GM23338 (cell line): ENCODE measurements at places on chromosomes 16 and 17. TPM values are rescaled to one million over a fixed set of nuclear protein-coding genes. Genes with fewer than 3 reads are reported as not detected.

The ITGAL gene
- total RNA-seq, result 0.07 TPM in 1 of 2 replicates, not detected in the other

- H3K27ac ChIP-seq, result no peak overlapping the region
- no peak for DNase-seq
- H3K4me3 ChIP-seq, result no peak overlapping the region
- no peaks in the 10 kb centered on the region for H3K4me1 ChIP-seq
Observed at GRCh38 chr16:64858076-64858475, 263.8 kb downstream of the CDH11 start.

DNA sequence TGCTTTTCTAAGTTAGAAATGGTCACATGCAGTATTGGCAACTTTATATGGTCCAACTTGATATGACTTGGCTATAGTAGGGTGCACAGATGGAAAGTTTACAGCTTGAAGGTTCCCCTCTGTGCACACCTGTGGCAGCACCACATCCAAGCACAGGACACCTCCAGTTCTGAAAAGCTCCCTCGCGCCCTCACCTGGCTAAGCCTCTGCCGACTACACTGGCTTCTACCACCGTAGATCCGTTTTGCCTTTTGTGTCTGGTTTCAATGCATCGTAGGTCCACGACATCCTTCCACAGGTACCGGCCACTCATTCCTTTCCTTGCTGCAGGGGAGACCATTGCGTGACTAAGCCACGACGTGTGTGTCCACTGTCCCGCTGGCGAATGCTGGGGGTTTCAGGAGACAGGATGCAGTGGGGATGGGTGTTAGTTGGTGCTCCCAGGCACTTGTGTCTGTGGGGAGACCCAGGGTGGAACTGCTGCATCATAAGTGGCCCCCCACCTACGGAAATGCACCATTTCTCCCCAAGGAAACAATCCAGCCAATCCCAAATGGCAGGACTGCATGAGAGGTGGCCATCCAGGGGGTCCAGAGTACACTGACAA, 4.9 kb upstream of the RASD1 start:
- H3K4me1 ChIP-seq, result peaks cover 5% of the 10 kb centered on the region; the same call in 1 of the 2 replicates
- H3K27me3 ChIP-seq, result peaks cover under 1% of the 10 kb centered on the region
- no peaks in the 10 kb centered on the region for H3K36me3 ChIP-seq
- H3K27ac ChIP-seq, result no peak overlapping the region
- no peak for DNase-seq

GRCh38 chr17:15954222-15954621, 9.3 kb downstream of the ADORA2B start:
- no peaks in the 10 kb centered on the region for H3K27me3 ChIP-seq
- peaks cover 7% of the 10 kb centered on the region; the same call in 1 of the 2 replicates for H3K4me1 ChIP-seq
- H3K27ac ChIP-seq, result no peak overlapping the region
- DNase-seq, result no peak
- H3K36me3 ChIP-seq, result no peaks in the 10 kb centered on the region

DNA sequence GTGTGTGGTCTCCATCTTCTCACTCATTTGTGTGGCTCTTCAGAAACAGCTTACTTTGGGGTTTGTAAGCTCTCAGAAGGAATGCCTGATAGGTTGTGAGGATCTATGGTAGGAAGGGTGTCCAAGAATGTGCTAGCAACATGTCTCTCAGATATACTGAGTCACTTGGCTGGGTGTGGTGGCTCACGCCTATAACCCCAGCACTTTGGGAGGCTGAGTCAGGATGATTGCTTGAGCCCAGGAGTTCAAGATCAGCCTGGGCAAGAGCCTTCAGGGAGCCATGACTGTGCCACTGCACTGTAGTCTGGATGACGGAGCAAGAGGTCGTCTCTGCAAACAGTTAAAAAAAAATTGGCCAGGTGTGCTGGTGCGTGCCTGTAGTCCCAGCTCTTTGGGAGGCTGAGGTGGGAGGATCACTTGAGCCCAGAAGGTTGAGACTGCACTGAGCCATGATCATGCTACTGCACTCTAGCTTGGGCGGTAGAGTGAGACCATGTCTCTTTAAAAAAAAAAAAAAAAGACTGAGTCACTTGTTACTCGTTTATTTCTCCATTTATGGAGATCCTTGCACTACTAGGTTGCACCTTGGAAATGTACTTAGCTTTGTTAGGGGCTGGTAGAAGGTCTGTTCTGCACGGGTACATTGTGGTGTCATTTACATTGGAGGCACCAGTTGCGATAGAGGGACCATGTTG, 232.0 kb downstream of the SNX29 start:
- H3K36me3 ChIP-seq, result no peaks in the 10 kb centered on the region
- H3K4me1 ChIP-seq, result no peaks in the 10 kb centered on the region
- no peaks in the 10 kb centered on the region for H3K27me3 ChIP-seq
- no peak overlapping the region for H3K4me3 ChIP-seq
- no peak overlapping the region for H3K27ac ChIP-seq
- no peak for DNase-seq

- H3K4me3 ChIP-seq, result no peak overlapping the region
- H3K27me3 ChIP-seq, result no peaks in the 10 kb centered on the region
- no peak for DNase-seq
- no peak overlapping the region for H3K27ac ChIP-seq
Observed at GRCh38 chr17:27986805-27987684, 55.4 kb upstream of the NLK start.

DNA sequence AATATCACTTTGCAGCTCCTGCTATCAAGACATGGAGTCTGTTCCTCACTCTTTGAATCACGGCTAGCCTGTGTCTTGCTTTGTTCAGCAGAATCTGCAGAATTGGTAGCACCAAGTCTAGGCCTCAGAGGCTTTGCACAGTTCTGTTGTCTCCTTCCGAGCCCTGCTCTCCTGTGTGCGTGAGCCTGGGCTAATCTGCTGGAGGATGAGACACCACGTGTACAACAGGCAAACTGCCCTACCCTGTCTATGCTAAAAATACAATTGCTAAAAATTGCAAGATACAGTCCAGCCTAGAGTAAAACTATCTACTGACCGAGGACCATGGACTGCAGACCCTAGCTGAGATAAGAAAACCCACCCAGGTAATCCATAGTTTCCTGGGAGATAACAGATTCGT, 484.7 kb downstream of the NPIPA7 start:
- H3K27ac ChIP-seq, result no peak overlapping the region
- no peak for DNase-seq
- no peaks in the 10 kb centered on the region for H3K27me3 ChIP-seq

DNA sequence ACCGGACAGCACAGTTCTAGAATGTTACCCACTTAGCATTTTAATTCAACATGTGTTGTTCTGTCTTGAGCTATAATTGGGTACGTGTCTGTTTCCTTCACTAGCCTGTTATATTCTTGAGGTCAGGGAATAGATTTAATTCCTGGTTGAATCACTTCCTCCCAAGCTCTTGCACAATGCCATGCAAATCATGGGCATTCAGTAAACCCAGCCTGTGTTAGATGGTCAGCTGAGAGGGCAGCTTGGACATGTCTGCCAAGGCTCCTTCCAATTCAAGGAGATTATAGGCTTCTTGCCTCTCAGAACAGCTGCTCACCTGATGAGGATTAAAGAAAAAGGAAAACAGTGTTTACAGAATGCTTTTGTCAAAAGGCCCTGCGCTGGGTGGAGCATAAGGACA, 12.6 kb downstream of the C1QTNF1 start:
- no peak overlapping the region for H3K27ac ChIP-seq
- DNase-seq, result no peak
- no peaks in the 10 kb centered on the region for H3K36me3 ChIP-seq
- H3K4me1 ChIP-seq, result no peaks in the 10 kb centered on the region

The SLC4A1 gene
- total RNA-seq, result not detected in 2 replicates

The PNMT gene
- 1.9 and 2.3 TPM in 2 replicates for total RNA-seq

DNA sequence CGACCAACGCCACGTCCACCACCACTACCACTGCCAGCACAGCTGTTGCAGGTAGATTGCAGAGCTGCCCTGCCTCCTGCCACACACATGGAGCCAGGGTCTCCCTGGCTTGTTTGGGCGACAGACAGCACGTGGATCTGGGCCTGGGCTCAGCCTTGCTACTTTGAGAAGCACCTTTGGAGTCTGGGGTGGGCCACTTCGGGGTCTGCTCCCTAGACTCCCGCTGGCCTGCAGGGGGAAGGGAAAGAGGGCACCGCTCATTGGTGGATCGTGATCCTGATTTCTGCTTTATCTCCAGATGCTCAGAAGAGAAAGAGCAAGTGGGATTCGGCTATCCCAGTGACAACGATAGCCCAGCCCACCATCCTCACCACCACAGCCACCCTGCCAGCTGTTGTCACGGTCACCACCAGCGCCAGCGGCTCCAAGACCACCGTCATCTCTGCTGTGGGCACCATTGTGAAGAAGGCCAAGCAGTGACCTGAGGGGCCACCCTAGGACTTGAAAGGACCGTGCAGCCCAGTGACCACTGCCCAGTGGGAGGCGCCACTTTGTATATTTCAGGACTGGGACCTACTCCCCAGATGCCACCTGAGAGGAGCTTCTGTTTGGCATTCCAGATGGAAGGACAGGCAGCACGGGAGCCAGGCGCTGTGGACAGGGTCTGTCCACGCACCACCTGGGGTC, 15.1 kb upstream of the ITGB4 start:
- no peak overlapping the region for H3K27ac ChIP-seq
- peaks cover 15% of the 10 kb centered on the region for H3K36me3 ChIP-seq
- no peaks in the 10 kb centered on the region for H3K27me3 ChIP-seq
- no peak overlapping the region for H3K4me3 ChIP-seq
- no peaks in the 10 kb centered on the region for H3K4me1 ChIP-seq
- DNase-seq, result no peak

DNA sequence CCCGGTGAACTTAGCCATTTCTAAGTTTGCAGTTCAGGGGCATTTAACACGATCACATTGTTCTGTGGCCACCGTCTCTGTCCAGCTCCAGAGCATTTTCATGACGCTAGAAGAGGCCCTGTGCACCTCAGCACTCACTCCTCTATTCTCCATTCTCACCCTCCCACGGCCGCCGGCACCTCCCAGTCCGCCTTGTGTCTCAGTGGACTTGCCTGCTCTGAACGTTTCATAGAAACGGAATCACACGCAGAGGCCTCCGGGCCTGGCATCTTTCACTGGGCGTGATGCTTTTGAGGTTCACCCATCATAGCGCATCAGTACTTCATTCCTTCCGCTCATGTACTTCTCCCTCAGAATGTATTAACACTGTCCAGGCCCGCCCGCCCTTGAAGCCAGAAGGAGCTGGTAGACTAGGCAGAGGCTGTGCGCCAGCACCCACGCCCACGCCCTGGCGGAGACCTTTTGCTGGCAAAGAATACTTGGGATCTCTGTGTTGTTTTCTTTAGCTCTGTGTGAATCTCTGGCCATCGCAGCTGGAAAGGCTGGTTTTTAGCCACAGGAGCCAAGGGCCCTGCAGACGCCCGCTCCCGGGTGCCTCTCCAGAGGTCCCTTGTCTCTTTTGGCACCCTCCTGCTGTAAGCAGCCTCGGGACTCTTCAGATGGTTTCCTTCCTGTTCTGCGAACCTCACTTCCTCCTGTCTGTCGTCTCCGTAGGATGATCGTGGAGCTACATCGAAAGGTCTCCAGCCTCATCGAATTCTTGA, 23.4 kb upstream of the JPT2 start:
- peaks cover 3% of the 10 kb centered on the region; the same call in 1 of the 2 replicates for H3K36me3 ChIP-seq
- no peak overlapping the region for H3K4me3 ChIP-seq
- no peak overlapping the region for H3K27ac ChIP-seq
- H3K4me1 ChIP-seq, result no peaks in the 10 kb centered on the region

- H3K36me3 ChIP-seq, result no peaks in the 10 kb centered on the region
- DNase-seq, result no peak
- no peak overlapping the region for H3K27ac ChIP-seq
- peaks cover 43% of the 10 kb centered on the region for H3K27me3 ChIP-seq
Observed at GRCh38 chr17:44956998-44957981, 9.7 kb upstream of the KIF18B start.

- DNase-seq, result peak; percentile 45
- H3K36me3 ChIP-seq, result peaks cover 11% of the 10 kb centered on the region; the same call in 1 of the 2 replicates
- no peaks in the 10 kb centered on the region for H3K4me1 ChIP-seq
- no peak overlapping the region for H3K27ac ChIP-seq
Observed at GRCh38 chr17:22600644-22601298, 908.4 kb downstream of the KCNJ18 start.

The IRF8 gene
- 1.4 and 2.8 TPM in 2 replicates for total RNA-seq

DNA sequence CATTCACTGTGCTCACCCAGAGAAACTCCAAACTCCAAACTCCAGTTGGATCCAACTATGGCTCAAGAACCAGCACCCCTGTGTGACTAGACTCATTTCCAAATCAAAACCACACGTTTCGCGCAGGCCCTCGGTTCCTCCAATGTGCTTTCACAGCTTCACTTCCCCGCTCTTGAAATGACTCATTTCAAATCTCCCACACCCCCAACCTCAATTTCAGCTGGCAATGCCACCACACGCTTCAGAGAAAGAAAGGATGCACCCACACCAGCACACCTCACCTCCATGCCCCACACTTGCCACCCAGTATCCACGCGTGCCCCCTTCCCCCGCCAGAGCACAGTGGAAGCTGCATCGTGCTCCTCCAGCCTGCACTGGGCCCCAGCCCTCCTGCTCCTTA, 9.0 kb downstream of the TMEM92 start:
- no peaks in the 10 kb centered on the region for H3K36me3 ChIP-seq
- no peak for DNase-seq
- H3K27ac ChIP-seq, result no peak overlapping the region
- no peak overlapping the region for H3K4me3 ChIP-seq

GRCh38 chr16:56895813-56896212, 30.8 kb downstream of the SLC12A3 start:
- H3K36me3 ChIP-seq, result no peaks in the 10 kb centered on the region
- no peak overlapping the region for H3K27ac ChIP-seq
- DNase-seq, result no peak
- no peak overlapping the region for H3K4me3 ChIP-seq
- H3K27me3 ChIP-seq, result no peaks in the 10 kb centered on the region

The NETO2 gene
- total RNA-seq, result 10.6 and 16.6 TPM in 2 replicates

DNA sequence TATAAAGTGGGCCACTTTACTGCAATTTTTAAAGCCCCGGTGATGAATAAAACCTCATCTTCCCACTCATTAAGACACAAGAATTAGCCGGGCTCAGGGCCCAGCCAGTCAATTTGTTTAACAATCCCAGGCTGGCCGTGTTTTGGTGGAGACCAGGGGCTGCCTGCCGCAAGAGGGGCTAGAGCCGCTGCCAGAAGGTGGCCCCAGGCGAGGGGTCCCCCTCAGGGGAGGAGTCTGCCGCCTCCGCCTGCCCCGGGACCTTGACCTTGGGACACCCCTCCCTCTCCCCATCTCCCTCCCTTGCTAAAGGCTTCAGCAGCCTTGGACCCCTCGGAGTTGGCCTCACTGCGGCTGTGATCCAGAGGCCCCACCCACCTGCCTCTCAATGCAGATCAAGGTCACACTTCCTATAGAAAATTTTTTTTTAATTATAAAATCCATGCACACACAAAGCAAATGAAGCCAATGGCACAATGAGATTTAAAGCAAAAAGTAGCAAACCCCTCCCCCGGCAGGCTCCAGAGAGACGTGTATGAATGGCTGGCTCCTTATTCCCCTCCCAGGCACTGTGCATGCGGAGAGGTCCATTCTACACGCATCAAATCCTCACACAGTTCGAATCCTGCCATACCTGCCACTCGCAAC, 23.0 kb upstream of the SLC38A10 start:
- no peak overlapping the region for H3K27ac ChIP-seq
- peak overlapping the region; percentile 20; the same call in 1 of the 2 replicates for H3K4me3 ChIP-seq
- no peaks in the 10 kb centered on the region for H3K27me3 ChIP-seq
- peak; percentile 63 for DNase-seq
